GM19239 (cell line): ENCODE measurements at places on chromosomes 13 and 19.

- DNase-seq, result peak; percentile 15
Observed at GRCh38 chr13:111115965-111116521, 933 bp downstream of the ARHGEF7 start.

DNA sequence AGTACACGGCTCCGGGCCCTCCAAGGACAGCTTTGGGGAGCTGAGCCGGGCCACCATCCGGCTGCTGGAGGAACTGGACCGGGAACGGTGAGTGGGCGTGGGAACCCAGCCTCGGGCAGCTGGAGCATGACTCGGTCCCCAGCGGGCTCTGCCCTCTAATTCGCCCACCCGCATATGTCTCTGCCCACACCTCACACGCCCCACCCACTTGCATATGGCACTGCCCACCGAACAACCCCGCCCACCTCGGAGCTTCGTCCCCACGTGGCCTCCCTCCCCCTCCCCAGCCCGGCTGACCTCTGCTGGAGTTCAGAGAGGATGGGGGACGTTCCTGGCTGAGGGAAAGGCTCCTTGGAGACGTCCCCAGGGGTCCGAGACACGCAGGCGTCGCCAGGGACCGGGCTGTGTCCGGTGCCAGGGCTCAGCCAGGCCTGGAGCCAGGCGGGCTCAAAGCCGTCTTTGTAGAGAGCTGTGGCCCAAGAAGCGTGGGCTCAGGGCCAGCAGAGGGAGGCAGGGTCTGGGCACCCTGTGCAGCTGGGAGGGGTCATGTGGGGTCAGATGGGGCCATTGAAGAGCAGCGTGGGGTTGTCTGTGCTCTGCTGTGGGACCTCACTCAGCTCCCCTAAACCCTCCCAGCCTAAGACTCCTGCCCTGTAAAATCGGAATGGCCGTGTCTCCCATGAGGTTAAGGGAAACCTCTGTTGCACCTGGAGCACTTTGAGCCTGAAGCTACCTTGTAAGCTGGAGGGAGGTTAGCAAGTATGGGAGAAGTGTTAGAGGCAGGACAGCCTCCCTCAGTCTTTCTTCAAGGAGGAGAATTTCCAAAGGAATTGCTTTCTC, 3.8 kb downstream of the APC2 start:
- no peak for DNase-seq

DNA sequence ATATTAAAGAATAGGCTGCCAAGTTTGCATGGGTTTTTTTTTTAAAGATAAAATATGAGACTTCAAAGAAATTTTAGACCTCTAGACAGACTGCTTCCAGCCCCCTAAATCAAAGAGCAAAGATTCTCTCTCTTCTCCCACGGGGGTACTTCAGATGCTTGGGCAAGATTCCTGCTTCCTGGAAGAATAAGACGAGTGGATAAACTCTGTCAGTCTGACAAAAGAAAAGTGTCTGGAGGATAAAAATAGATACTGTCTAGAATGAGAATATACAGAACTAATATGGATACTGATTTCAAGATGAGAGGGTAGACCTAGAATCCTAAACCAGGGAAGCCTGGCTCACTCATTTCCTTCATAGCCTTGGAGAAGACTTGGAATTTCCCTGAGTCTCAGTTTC, 435.1 kb downstream of the FOXO1 start:
- no peak for DNase-seq

DNA sequence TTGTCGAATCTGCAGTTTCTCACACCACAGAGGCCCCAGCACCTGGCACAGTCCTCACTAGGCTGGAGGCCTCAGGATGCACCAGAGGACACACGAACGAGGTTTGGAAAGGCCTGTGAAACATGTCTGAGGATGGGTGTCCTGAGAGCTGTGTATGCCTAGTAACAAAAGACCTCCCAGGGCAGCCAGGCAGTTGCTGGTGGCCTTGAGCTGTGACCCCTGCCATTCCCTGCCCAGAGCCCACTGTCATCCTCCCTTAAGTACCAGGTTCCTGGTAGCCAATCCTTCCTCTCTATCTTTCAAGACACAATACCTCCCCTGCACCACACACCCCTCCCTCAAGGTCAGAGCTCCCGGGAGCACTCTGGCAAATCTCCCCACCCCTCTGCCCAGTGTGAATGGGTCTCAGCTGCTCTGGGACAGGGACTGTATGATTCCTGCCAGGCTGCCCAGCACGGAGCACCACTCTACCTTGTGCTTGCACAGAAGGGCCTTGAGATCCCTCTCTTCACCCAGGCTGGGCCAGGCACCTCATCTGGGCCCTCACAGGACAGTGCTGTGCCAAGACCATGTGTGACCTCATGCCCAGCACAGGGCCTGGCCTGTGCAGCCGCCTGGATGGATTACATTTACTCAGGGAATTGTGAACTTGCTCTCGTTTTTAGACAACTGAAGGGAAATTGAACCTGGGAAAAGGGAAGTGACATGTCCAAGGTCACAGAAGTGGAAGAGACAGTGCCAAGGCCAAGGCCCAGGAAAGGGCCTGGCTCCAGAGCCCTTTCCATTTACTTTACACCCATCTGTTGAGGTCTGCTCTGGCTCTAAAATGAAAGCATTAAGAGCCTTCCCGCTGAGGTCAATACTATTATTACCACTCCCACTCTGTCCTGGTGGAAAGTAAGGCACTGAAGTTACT, 2.2 kb downstream of the ZNF787 start:
- no peak for DNase-seq
